ENCODE measurements at places on chromosomes 2 and 18.
A peak's percentile ranks its signal among the peaks of the same experiment; 100 is the strongest.

GRCh38 chr2:151381266-151381665 is 23.9 kb downstream of the TNFAIP6 start:
- no peak for DNase-seq

GRCh38 chr18:27564066-27564465 is 379.0 kb upstream of the CHST9 start:
- DNase-seq: no peak

DNA sequence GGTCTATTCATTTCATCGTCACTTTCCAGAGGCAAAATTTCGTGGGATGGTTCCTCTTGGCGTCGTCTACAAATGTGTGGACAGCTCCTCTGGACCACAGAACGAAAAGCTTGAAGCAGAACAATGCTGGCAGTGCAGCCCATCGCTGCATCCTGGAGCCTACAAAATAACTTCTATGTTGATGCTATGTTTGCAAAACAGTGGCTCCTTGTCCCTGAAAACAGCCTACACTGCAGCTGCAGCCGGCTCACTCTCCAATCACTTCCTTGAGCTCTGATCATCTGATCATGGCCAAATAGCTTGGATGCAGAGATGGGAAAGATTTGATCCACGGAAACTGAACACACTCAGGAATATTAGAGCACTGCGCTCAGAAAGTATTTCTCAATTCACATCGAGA is 60.0 kb downstream of the DOCK10 start:
- DNase-seq: peak; percentile 83

GRCh38 chr2:220963930-220964329 is 608.2 kb downstream of the EPHA4 start:
- DNase-seq: no peak

DNA sequence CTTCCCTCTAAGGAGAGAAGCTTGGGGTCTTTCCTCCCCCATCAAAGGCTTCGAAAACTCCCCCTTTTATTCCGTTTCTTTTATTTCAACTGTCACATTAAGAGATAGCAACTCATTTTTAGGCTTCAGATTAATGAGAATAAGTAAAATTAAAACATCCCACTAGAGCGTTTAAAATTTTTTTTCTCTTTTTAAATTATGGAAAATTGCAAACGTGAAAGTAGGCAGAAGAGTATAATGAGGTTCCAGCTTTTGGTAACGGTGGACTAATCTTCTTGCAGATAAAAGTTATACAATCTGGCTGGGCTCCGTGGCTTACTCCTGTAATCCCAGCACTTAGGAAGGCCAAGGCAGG is 21.9 kb upstream of the RMP24 start:
- no peak for DNase-seq

DNA sequence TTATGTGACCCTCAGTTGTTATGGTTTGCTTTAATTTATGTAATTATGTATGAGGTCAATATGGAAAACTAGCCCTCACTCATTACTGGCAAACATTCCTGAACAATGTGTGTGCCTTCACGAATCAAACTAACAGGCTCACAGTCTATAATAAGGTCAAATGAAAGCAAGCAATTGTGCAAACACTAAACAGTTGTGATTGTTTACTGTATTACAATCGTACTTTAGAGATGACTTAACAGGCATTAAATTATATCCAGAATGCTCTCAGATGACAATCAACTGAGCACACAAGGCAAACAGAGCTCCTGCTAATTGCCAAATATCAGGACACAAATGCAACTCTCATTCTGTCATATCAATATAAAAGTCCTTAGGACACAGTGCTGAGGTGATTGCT is 29.5 kb downstream of the COL5A2 start:
- no peak for DNase-seq

DNA sequence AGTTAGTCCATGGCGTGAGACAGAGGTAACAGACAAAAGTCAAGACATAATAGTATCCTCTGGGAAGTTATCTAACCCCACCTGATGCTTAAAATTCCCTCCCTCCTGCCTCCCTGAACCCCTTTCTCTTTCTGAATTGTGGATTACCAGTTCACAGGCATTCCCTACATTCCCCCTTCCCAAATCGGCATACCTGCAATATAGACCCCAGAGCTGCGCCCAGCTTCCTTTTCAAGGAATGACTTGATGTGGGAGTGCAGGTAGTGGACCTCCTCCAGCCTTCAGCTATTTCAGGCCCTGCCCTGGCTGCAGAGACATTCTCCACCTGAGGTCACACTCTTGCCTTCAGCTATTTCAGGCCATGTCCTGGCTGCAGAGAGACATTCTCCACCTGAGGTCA is 111.1 kb upstream of the KLF7 start:
- no peak for DNase-seq

DNA sequence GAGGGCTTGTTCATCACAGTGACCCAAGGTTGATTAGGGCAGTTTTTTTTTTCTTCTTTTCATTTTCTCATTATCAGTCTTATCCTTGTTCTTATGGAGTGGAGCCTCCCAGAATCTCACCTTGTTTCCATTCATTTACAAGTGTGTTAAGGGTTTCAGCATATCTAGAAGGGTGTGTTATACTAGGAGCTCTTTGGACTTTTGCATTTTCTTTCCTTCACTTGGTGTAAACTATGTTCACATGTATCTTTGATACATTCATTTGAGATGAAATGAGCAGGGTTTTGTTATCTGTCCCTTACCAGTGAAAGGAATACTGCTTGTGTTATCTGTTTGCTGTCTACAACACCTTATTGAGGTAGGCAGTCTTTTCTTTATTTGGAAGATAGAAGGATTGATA is 96.7 kb downstream of the WDR7 start:
- DNase-seq: no peak

- no peak for DNase-seq
These were observed 395.3 kb downstream of the TSN start for GRCh38 chr2:122150524-122151280.

DNA sequence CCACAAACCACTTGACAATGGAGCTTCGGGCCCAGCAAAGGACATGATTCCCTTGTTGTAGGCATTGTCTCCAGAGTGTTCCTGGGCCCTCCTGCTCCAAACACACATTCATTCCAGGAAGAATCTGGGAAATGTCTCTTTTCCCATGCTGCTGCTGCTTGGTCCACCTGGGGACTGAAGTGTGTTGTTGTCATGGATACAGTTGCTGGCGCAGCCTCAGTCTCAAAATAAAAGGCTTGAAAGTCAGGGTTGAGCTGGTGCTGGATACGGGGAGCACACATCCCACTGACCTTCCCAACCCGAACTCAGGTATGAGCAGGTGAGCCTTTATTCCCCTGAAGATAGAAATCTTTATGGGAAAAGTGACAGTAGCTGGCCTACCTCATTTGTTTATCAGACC is 30.6 kb upstream of the SPP2 start:
- no peak for DNase-seq

DNA sequence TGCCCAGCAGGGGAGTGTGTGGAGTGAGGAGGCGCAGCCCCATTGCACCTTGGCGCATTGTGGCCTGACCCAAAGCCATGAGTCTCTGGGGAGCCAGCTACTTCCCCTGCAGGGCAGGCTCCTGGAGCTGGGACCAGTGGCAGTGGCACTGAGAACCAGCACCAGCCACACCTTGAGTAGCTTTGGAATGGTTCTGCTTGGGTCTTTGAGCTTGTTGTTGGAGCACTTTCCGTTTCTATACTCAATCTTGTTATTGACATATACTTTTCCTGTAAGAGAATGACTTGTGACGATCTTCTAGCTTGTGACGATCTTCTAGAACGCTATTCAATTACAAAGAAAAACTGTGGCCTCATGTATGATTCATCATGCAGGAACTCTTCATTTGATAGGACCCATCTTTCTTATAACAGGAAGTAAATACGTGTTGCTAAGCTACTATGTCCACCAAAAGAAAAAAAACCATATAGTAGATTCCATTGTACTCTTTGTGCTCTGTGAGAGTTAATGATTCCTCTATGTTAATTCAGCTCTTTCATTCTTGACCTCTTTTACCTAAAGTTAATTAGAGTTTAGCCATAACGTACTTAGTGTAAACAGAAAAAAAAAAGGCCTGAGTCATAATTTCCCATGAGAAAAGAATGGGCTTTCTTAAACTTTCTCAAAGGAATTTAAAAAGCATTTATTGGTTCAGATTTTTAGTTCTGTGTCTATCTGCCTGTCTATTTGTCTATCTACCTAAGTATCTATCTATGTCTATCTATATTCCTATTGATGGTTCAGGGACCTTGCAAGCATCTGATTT is 113.1 kb downstream of the GATA6 start:
- DNase-seq: no peak

DNA sequence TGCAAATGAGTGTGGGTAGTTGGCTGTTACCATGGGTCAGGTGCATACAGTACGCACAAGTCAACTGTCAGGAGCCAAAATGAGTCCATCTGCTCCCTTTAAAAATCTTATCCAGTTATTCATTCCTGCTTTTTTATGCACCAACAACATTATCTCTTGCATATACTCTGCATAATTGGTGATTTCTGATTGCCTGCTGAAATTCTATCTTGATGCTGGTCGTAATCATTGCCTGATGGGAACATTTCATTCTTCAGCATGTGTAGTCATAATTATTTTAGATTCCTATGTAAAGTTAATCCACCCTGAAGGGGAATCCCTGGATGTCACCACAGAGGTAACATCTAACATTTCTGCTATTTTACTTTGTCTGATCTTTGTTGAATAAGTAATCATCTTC is 102.2 kb upstream of the RND3 start:
- no peak for DNase-seq

DNA sequence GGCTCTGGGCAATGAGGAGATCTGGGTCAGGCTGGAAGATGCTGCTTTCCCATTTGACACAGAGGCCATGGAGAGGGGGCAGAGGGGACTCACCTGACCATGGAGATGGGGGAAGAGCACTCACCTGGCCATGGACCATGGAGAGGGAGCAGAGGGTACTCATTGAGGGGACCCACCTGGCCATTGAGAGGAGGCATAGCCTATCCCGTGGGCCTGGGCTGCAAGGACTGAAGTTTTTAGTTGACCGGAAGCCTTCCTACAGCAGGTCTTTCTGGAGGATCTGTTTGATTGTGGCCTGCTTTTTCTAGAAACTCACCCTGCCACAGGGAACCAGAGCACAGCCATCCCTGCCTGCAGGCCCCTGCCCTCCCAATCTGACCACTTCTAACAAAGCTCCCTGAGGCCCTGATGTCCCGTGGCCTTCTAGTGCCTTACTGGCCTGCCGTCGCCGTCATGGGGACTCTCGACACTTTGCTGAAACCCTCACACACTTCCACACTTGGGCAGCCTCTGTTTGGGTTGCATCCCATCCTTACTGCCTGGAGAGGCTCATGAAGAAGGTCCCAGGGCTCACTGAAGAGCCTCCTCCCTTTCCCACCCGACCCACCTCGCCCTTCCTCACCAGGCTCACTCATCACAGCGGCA is 5.1 kb upstream of the PROM2 start:
- DNase-seq: no peak

- no peak for DNase-seq
These were observed 64.0 kb downstream of the REL start for GRCh38 chr2:60945341-60945740.

- DNase-seq: no peak
These were observed 52.4 kb downstream of the OSBPL6 start for GRCh38 chr2:178246696-178247095.

DNA sequence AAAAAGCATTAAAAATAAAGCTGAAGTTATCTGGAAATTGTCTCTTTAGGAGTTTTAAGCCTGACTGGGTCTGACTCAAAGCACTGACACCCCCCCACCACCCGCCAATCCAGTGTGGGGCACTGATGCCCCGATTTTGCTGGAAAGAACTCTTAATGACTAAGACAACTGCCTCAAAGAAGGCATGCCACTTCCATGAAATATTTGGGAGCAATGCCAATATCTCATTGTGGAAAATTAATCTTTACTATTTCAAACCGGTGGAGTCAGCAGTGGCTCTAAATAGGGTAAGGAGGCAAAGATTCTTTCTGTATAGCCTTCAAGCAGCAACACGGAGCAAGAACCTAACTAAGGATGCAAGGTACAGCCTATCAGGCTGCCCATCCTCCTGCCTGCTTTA is 4.5 kb downstream of the FKBP7 start:
- no peak for DNase-seq

- no peak for DNase-seq
These were observed 7.8 kb downstream of the RBM44 start for GRCh38 chr2:237806334-237806733.

GRCh38 chr2:230068651-230069055 is at the start of gene SLC16A14:
TSS of gene SLC16A14 (minus strand) at chr2:230068924. CDS start at chr2:230059352, 9,572 bp downstream.
- DNase-seq: peak; percentile 13

DNA sequence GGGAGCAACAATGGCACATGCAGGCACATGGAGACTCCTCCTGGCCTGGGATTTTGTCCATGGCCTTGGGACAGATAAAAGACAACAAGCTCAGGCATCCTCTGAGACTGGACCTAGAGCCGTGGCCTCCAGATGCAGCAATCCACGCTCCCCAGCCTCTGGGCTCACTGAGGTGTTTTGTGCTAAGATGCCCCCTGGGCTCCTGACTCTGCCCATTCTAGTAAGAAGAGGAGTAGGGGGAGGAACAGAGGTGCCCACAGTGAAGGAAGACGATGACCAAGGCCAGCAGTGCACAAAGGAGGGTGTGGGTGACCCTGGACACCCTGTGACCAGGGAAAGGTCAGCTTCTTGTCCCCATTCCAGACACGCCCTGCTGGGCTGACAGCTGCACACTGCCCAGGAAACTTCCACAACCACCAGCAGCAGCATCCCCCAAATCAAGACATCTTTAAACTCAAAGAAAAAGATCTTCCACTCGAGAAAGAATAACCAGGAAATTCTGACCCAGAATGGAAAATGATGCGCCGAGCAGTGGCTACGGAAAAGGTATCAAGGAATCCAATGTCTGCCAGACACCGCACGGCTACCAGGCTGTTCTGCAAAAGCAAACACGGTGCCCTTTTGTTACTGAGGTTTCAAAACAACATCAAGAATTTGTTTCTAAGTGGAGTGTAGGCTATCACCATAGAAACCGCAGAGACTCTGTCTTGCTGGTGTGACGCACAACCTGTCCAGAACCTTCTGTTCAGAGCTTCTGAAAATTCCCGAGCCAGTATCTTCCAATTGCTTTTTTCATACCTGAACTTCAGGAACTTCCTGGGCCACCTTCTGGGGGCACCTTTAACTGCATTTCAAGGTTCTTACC is 65.5 kb downstream of the ZNF516 start:
- peak; percentile 20 for DNase-seq

DNA sequence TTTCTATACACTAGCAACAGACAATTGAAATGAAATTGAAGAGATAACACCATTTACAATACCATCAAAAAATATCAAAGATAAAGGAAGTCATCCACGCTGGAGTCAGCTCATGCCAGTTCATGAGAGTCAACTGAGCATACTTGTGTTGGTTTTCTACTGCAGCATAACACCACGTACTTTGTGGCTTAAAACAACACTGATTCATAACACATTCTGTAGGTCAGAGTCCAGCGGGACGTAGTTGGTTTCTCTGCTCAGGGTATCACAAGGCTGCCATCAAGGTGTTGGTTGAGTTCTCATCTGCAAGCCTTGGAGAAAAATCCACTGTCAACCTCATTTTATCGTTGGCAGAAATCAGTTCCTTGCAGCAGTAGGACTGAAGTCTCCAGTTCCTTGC is 84.2 kb downstream of the TEX51 start:
- no peak for DNase-seq

GRCh38 chr2:55364189-55365055 is 55.2 kb downstream of the CCDC88A start:
- DNase-seq: peak; percentile 89
